Heart right ventricle (tissue), 16 donors: ENCODE measurements at places on chromosomes 3 and 15. TPM values are rescaled to one million over a fixed set of nuclear protein-coding genes. Genes with fewer than 3 reads are reported as not detected.
A peak's percentile ranks its signal among the peaks of the same experiment; 100 is the strongest.

The LEKR1 gene
- total RNA-seq, result 0.72 TPM

The DUOX1 gene
- total RNA-seq, result 0.23 TPM

The HCN4 gene
- 4.8 TPM for total RNA-seq

The SERPINI1 gene
- 14.5 TPM for total RNA-seq

The CGNL1 gene
- 32.7 TPM for total RNA-seq

The SHC4 gene
- total RNA-seq, result 2.4 TPM

The NAA80 gene
- 7.7 TPM for total RNA-seq

The MLF1 gene
- total RNA-seq, result 101 TPM

The AMOTL2 gene
- total RNA-seq, result 52.0 TPM

DNA sequence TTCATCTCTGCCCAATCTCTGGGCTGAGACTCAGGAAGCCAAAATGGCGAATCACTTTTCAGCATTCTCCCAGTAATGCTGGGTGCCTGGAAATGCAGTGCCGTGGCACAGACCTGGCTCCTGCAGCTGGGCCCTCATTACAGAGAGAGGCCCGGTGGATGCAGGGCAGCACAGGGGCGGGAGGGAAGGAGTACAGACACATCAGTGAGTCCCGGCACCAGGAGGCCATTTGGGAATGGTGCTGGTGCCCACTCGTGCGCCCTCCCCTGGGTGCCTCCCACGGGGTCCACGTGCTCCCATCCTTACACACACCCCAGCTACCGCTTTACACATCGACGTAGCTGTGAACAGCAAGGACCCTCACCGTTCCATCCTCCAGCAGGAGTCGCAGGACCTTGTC, 13.2 kb downstream of the MYO5C start:
- no peak for DNase-seq

DNA sequence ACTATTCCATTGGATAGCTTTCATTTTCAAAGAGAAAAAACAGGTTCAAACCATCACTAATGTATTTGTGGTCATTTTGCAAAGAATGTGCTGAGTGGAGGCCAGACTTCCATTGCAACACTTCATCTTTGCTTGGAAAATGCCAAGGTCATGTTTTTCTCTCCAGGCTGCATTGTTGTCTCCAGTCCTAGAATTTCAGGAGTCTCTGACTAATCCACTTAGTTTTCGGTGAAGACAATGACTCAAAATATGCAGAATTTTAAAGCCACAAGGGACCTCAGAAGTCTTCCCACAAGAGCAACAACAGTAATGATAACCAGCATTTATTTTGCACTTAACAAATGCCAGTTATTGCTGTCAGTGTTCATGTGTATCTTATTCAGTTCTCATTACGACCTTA, 277.0 kb downstream of the RYR3 start:
- no peak for DNase-seq

GRCh38 chr15:88395241-88395640, 71.9 kb downstream of the MRPL46 start:
- DNase-seq, result no peak

DNA sequence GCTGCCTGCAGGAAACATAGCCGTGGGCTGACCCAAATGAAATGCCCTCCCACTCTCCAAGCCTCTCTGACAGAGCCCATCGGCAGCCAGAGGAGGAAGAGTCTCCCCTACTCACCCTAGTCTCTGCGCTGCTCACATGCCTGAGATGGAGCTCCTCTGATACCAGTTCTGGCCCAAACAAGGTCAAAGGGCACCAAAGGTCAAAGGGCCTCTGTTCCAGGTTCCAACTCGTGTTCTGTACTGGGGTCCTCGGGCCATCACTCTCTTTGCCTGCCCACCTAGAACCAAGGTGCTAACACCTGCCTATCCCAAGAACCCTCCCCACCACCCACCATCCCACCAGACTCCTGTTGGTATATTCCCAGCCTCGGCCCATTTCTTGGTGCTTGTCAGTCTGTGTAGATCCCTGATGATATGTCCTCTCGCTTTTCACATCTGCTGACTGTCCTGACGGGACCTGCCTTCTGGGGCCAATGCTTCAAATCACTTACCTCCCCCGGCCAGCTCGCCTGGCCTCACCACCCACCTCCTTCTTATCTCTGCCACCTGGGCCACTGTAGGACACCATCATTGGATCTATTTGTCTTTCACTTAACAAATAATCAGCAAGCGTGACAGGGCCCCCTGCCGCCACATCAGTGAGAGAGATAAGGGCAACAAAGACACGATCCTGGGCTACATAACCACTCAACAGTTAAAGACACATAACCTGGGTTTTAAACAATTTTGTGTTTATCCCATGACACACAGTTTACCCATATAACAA, 90.4 kb downstream of the SRGAP3 start:
- no peak for DNase-seq

DNA sequence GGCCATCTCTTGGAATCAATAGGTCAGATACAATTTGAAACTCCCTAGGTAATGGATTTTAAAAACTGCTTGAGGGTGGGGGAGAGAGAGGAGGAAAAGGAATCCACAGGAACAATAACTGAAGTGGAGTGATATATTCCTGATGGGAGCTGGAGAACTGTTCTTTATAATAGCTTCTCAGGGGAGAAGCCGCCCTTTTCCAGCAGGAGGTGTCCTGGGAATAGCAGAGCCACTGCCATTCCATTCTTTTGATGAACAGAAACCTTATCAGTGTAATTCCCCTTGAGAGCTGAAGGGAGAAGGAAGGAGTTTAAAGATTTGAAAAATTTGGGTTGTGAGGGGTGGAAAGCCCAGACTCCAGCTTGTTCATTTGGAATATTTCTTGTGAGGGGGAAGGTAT, 504.9 kb upstream of the DPH6 start:
- no peak for DNase-seq

DNA sequence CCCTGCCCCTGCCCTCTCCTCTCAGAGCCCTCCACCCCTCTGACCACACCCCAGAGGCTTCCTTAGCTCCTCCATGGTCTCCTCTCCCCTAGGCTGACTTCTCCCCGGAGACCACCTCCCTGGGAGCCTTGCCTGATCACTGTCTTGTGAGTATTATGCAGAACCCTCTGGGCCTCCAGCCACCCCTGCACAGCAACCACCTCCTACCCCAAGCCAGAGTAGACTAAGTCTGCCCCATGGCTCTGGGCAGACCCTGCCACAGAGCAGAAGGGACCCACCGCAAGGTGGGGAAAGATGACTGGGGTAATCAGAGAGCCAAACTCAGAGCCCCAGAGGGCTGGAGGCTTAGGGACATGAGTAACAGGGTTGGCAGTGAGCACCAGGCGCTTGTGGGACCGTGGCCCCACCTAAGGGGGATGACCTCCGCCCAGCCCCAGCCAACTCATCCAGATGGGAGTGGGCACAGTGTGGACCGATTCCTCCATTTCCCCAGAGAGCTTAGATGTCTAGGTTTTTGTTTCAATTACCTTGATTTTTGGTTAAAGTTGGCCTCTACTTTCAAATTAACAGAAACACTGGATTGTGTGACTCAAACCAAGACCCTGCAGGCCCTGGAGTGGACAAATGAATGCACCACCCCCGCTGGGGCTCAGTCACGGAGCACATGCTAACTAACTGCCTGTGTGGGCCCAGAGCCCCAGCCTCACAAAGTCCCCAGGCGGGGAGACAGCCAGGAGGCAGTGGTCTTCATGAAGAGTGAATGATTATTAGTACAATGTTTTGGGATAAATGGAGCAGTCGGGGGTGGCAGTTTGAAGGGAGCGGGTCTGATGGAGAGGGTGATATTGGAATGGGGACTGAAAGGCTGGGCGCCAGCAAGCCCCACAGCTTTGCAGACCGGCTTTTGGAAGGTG, 119.4 kb upstream of the PRR20G start:
- no peak for DNase-seq

DNA sequence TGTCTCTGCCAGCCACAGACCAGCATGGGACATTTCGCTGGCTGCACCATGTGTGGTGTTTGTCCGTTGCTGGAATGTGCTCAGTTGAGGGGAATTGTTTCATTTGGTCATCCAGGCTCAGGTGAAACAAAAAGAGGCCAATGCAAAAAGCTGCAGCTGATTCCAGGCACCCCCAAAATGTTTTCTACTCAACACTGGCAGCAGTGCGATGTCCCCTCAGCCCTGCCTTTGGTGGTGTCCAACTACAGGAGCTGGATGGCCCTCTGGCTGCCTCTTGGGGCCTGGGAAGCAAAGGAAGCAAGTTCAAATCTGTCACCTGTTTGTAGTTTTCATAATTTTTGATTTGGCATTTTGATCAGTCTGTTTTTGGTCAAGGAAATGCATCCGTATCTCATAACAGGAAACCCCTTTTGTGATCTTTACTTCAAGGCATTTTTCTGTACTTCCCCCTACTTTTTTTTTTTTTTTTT, 141.8 kb downstream of the EEFSEC start:
- no peak for DNase-seq

DNA sequence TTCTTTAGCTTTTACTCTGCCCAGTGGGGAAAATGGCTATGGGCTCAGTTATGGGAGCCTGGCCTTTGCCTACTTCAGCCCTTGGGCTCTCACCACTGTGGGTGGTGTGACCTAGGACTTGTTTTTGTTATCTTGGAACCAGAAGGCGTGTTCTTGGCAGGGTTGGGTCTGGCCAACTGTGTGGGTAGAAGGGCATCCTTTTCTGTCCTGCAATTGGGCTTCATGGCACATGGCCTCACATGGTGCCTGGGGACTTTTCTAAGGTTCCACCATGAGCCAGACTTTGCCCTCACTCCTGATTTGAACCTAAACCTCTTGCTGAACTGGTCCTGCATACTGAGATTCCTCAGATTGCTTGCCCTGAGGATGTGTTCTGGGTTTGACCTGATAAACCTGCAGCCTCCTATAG, 1.7 kb downstream of the GLYCTK start:
- no peak for DNase-seq

GRCh38 chr3:128914966-128915645, 35.7 kb downstream of the ACAD9 start:
- DNase-seq, result no peak

- no peak for DNase-seq
These were observed 2.4 kb downstream of the SLC49A4 start for GRCh38 chr3:122797291-122797690.

GRCh38 chr3:162269636-162270458, 773.2 kb downstream of the OTOL1 start:
- no peak for DNase-seq

GRCh38 chr3:179174316-179174715, 26.2 kb downstream of the PIK3CA start:
- DNase-seq, result no peak

GRCh38 chr3:114242947-114243346, 5.6 kb upstream of the ZNF80 start:
- no peak for DNase-seq

DNA sequence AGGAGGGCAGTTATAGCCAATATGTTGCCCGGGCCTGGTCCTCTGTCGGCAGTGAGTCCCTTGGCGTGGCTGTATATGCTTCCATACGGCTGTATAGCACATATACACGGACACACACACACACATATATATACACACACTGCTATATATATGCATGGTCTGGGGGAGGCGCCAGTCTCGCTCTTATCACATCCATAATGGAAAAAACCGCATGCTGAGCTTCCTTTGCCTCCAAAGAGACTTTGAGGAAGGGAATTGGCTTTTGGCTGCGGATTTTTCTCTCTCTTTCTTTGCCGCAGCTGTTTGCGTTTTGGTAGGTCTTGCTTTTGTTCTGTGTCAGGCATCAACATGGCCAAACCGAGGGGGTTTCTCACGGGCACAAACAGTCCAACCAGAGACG, 11.3 kb upstream of the TMEM115 start:
- DNase-seq, result no peak

DNA sequence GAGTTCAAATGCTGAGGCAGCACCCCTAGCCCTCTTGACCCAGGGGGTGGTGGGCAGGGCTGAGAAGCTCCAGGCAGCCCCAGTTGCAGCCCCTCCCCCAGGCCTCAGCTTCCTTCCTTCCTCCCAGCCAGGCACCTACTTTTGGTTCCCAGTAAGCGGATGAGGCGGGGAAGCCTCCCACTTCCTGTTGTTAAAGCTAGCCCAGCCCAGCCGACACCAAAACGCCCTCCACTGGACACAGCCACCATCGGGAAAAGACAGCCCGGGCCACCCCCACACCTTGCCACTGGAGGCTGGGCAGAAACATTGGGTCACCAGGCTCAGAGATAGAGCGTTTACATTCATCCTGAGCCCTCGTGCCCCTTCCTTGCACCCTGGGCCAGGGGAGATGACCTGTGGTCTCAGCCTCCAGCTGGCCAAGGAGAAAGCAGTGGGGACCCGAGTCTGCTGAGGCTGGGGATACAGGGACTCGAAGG, 3.5 kb downstream of the DUSP7 start:
- peak; percentile 96 for DNase-seq

GRCh38 chr15:65962187-65962586, 92.9 kb downstream of the RAB11A start:
- no peak for DNase-seq

- no peak for DNase-seq
These were observed 3.3 kb upstream of the CA12 start for GRCh38 chr15:63384906-63385305.

GRCh38 chr15:65921780-65922179, 52.5 kb downstream of the RAB11A start:
- DNase-seq, result no peak

GRCh38 chr3:39148435-39149058, 4.8 kb downstream of the CSRNP1 start:
- no peak for DNase-seq

DNA sequence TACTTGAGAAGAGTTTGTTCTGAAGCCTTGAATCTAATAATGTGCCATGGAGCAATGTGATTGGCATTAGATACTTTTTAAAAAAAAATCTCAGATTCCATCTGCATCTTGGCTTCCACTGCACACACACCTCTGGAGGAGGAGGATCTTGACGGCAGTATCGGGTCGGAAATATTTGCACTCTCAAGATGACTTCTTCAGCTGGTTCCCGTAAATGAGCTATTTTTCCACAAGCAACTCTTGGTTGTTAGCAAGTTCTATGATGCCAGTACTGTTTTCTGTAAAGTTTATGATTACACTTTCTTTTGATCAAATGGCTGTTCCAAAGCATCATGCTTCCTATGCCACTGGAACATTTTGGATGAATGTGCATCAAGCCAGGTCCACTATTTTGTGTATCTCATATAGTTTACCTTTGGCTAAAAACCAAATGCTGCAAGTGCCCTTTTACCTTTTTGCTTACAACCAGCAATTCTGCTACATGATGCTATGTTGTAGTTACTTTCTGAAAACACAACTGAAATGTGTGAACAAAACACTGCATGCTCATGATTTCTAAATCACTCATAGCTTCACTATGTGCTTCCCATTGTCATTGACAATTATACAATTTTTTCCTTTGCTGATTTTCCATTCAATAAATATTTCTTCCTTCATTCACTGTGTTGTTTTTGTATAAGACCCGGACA, 43.8 kb downstream of the CCR3 start:
- DNase-seq, result no peak
